Left cardiac atrium (tissue), 4 donors: ENCODE measurements at places on chromosomes 2 and 18. TPM values are rescaled to one million over a fixed set of nuclear protein-coding genes. Genes with fewer than 3 reads are reported as not detected.

GRCh38 chr2:144607099-144607498 lies 87.2 kb upstream of the ZEB2 start:
- DNase-seq: no peak

- DNase-seq: no peak
Observed at GRCh38 chr2:200092235-200092634, 136.9 kb downstream of the MAIP1 start.

SGPP2 gene
- total RNA-seq: 8.8 TPM

GRCh38 chr18:21897811-21898210 lies 157.2 kb downstream of the MIB1 start:
- DNase-seq: peak; percentile 28

RIT2 gene
- total RNA-seq: not detected

DNA sequence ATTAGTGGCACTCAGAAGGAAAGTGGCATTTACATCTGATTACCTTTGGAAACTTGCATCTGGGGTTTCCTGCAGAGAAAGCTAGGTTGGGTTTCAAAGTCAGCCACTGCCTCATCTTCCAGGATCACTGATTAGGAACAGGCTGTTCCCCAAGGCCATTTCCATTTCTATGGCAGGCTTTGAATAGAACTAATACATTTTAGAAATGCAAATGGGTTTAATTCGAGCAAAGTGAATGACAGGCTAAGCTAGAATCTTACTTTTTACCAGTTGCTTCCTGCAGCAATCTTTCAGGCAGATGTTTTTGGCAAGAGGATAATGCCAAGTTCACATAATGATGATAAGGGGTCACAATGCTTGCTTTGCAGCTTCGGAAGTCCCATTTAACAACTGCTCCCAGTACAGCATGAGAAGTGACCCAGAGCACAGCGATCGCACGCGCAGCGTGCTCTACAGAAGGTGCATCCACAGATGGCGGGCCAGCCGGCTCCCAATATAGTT lies 336.7 kb downstream of the LPIN1 start:
- no peak for DNase-seq

GRCh38 chr2:2804528-2804927 lies 473.5 kb upstream of the MYT1L start:
- DNase-seq: no peak

GRCh38 chr2:144508172-144508851 lies 11.6 kb downstream of the ZEB2 start:
- DNase-seq: no peak

DNA sequence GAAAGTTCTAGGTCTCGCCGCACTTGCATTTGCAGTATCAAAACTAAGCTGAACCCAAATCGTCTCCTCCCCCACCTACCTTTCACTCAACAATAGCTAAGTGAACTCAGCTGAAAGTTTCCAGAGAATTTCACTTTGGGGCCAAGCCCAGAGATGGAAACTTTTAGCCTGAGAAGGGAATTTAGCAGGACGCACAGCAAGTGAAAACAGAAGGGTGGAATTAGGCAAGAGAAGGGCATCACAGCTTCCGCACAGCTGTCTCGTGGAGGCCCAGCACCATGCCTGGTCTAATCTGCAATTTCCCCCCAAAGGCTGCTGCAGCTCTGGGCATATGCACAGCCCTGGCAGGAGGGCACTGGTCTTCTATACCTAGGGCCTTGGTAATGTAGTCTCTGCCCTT lies 262.0 kb downstream of the TNS1 start:
- DNase-seq: no peak

CCDC85A gene
- 2.5 TPM for total RNA-seq

IGFBP5 gene
- 207 TPM for total RNA-seq

GRCh38 chr2:108074946-108075345 lies 88.6 kb downstream of the SLC5A7 start:
- no peak for DNase-seq

SF3B6 gene
- 56.7 TPM for total RNA-seq

UGT1A3 gene
- not detected for total RNA-seq

DNA sequence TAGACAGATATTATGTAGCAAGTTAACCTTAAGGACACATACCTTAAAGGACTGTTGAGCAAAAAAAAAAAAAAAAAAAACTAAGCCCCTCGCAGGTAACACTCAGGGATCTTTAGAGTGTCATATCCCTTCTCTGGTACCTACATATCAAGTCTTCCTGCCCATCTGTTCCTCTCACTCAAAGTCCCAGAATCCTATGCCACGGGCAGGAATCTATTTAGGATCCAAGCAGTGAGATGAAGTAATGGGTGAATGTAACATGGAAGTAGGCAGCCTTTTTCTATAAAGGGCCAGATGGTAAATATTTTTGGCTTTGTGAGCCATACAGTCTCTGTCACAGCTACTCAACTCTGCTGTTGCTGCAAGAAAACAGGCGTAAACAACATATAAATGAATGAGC lies 496.7 kb downstream of the STK39 start:
- DNase-seq: no peak

DNA sequence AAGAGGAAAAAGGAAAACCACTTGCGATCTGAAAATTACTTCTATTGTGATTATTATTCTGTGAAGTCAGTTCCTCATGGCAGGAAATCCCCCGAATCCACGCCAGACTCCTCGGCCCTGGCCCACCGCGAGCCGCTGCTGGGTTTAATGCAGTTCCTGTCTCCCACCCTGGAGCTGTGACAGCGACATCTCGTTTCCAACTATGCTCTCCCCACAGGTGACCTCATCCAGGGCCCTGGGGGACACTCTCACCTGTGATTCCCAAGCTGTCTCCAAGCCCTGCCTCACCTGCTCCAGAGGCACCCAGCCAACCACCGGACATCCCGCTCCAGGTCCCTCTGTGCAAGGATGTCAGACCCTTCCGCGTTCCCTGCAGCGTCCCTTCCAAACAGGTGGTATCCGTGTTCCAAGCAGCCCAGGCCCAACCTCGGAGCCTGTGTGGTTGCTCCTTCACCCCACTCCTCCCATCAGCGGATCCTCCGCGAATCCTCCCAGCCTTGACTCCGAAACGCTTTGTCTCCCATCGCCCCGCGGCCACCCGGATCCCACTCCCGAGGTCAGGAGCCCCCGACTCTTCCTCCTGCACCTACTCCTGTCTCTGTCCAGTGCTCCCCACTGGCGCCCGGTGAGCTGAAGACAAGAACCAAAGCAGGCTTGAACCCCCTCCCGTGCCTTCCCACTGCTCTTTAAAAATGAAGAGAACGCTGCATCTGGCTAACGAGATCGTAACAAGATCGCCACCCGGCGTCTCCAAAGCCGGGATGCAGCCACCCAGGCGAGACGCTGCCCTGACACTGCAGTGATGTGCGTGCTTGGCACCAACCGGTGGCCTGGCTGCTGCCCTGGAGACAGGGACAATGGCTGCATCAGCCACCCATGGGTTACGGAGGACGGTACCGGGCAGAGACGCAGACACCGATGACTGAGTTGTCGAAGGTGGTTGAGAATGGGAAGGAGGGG lies 96.5 kb downstream of the NDUFA10 start:
- DNase-seq: no peak

ENOSF1 gene
- total RNA-seq: 41.5 TPM

METAP1D gene
- total RNA-seq: 3.4 TPM

DNA sequence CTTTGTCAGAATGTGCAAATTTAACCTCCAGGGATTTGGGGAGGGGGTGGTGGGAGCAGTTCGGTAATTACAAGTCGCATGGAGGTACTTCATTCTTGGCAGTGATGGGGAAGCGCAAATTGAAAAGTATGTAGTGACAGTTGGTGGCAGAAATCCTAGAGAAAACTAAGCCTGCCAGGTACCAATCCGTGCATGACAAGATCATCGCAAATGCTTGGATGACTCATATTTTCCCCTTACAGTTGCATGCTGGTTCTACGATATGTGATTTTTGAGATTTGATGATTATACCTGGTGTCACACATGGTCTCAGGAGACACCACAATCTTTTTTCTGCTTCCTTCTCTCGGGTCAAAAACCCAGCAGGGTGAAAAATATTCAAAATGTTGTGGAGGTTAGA lies 479.7 kb upstream of the ID2 start:
- no peak for DNase-seq

CCDC150 gene
- total RNA-seq: 2.5 TPM

DNA sequence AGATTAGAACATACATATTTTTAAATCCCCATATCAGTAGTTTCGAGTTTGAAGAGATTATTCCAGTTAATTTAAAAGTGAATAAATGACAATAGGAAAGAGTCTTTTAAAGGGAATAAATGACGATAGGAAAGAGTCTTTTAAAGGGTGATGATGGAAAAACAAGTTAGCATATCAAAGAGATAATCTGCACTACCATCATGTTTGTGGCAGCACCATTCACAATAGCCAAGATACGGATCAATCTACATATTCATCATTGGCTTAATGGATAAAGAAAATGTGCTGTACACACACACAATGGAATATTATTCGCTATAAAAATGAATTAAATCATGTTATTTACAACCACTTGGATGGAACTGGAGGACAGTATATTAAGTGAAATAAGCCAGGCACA lies 15.0 kb downstream of the ATG16L1 start:
- no peak for DNase-seq

DSG2 gene
- total RNA-seq: 47.5 TPM

DNA sequence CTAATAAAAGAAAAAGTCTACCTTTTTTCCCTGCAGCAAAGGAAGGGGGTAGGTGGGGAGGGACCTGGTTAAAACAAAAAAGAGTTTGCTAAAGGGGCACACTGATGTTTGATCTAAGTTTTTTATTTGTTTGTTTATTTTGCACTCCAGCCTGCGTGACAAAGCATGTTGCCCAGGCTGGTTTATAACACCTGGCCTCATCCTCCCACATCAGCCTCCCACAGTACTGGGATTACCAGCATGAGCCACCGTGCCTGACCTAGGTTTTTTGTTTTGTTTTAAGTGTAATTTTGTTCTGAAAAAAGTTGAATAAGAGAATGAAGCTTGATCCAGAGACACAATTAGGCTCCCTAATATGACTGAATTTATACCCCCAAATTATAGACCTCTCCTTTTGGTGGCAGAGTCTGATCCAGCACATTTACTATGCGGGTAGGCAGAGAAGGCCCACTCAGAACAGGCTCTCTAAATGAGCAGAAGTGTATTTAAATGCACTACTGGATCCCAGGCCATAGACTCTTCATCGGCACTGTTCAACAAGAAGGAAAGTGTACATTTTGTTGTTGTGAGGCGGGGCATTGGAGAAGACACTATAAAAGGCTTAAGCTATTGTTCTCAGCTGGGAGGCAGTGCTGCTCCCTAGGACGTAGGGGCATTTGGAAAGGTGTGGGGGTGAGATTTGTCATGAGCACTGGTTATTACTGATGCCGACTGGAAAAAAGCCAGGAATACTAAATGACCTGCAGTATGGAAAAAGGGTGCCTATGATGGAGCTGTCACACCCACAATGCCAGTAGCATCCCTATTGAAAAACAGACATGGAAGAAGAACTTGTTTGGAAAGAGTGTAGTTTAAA lies 32.4 kb downstream of the MRPS9 start:
- DNase-seq: no peak

NTSR2 gene
- total RNA-seq: not detected

- no peak for DNase-seq
Observed at GRCh38 chr2:176704282-176704858, 435.1 kb downstream of the MTX2 start.

DNA sequence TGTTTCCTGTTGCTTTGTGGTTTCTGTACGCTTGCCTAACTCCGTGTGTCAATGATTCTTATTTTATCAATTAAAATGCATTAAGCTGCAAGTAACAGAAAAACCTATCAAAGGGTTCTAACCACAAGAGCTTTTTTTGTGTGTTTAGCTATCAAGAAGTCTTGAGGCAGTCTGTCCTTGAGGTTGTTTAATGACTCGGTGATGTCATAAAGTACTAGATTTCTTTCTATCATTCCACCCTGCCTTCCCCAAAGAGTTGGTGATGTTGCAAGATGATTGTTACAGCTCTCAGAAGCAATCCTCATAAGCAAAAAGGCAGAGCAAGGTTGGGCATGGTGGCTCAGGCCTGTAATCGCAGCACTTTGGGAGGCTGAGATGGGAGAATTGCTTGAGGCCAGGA lies 51.9 kb upstream of the SPTBN1 start:
- DNase-seq: no peak

GRCh38 chr2:223075301-223076270 lies 23.6 kb downstream of the KCNE4 start:
- no peak for DNase-seq

IL36G gene
- total RNA-seq: not detected

ATG9A gene
- total RNA-seq: 74.4 TPM

MATN3 gene
- total RNA-seq: 0.52 TPM

STPG4 gene
- total RNA-seq: not detected

DNA sequence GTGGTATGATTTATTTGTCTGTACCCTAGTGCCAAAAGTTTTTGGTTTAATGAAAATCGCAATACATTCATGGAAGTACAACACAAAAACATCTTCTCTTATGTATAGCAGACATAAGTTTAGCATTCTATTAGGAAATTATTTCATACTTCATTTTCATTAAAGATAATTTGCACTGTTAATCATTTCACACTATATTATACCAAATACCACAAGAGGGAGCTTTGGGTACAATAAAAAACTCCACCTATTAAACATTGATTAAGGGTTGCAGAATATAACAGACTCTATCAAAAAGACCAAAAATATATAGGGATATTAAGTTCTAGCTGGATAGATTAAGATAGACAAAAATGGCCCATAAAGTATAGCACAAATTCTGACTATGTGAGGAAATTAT lies 79.0 kb downstream of the SLC66A3 start:
- DNase-seq: no peak

GRCh38 chr2:166591226-166591625 lies 97.2 kb upstream of the SCN7A start:
- DNase-seq: no peak

DNA sequence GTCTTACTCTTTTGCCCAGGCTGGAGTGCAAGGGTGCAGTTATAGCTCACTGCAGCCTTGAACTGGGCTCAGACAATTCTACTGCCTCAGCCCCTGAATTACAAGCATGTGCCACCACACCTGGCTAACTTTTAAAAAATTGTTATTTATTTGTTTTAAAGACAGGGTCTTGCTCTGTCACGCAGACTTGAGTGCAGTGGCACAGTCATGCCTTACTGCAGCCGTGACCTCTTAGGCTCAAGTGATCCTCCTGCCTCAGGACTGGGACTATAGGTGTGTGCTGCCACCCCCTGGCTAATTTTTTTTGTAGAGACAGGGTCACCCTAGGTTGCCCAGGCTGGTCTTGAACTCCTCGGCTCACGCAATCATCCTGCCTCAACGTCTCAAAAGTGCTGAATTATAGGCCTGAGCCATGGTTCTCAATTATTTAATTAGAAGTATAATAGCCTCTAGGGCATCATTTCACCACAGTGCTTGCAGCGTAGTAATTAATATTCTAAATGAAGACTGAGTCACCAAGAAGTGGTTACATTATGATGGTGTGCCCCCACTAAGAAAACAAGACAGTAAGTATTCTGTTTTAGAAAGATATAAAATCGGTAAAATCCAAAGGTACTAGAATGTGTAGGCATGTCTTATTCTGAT lies 69.6 kb downstream of the EML4 start:
- peak; percentile 22 for DNase-seq
